ENCODE measurements at places on chromosomes 6 and 20. TPM values are rescaled to one million over a fixed set of nuclear protein-coding genes. Genes with fewer than 3 reads are reported as not detected.
A peak's percentile ranks its signal among the peaks of the same experiment; 100 is the strongest.

DNA sequence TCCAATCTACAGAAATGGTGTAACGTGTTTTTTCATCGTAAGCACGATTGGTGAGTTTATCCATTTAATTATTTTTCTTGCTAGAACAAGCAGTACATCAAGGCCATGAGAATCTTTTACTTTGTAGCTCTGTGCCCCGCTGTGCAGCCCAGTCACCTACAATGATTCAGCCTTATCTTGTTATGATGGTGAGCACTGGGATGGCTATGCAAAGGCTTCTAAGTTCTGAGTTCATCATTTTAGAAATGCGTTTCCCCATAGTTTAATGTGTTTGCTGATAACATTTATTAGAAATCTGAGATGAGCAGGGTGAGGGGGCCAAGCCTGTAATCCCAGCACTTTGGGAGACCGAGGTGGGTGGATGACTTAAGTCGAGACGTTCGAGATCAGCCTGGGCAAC is 111.8 kb upstream of the QKI start:
- no peak for DNase-seq

DNA sequence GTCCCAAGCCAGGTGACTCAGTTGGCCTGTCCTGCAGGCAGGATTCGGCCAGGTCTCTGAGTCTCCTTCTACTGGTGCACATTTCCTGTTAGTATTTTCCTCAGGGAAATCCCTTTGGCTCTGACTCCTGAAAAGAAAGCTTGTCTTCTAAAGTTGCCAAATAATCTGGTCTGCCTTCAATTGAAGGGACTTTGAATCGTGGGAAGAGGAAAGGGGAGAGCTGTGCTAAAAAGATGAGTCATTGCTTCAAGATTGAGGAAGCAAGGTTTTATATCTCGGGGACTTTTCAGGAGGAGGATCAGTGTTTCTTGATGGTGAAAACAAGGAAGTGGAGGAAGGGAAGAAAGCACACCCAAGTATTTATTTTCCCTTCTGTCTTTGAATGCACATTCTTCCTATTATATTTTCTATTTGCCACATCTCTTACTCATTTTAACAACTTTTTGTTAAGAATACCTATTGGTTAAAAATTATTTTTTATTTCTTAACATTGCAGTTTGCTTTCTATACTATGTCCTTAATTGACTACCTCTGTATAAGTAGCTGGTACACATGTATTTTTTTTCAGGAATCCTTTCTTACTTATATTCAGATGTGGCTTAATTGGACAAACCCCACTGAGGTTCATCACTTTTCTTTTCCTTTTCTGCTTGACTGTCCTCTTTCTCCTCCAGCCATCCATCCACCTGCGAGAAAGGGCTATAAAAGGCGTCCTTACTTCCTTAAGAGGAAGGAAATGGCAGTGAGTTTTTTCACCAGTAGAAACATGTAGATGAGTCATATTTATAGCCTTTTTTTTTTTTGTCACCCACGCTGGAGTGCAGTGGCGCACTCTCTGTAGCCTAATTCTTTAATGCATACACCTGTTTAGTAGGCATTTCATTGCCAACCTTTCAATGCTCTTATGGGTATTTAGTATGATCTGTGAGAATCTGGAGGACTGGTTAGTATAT is 15.0 kb upstream of the IFNGR1 start:
- peak; percentile 21 for DNase-seq

The SNX3 gene
- total RNA-seq, result 59.9 TPM

The OOEP gene
- 0.31 TPM for total RNA-seq

GRCh38 chr6:166747644-166748595 is 120.9 kb upstream of the RPS6KA2 start:
- no peak for DNase-seq

The KCNB1 gene
- not detected for total RNA-seq

- no peak for DNase-seq
Measured at GRCh38 chr20:34377072-34377847, 14.2 kb downstream of the ITCH start.

GRCh38 chr6:30350524-30350923 is 5.6 kb downstream of the RPP21 start:
- DNase-seq, result no peak

DNA sequence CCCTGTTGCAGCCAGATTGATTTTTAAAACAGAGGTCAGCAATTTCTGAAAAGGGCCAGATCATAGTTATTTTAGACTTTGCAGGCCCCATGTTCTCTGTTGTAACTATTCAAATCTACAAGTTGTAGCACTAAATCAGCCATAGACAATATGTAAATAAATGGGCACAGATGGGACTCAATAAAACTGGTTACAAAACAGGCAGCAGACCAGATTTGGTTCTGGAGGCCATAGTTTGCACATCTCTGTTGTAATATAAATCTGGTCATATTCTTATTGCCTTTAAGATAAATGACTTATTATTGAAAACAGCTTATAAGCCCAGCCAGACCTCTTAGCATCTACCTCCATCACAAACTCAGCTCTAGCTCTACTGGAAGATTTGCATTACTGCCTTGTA is 114.0 kb upstream of the ARG1 start:
- no peak for DNase-seq

DNA sequence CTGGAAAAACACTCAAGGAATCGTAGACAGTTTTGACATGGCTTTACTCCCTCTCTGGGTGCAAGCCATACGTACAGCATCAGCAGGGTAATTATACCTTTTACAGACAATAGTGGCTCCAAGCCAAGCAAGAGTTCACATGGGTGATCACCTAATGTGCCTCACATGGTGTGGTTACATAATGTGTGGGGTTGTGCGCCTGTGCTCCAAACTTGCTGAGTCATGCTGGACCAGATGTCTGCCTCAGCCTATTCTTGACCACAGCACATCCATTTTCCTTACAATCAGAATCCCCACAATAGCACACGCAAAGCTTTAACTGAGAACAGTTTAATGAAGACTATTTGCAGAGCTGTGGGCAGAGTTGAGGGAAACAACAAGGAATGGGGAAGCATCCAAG is 74.5 kb downstream of the ALDH8A1 start:
- DNase-seq, result no peak

DNA sequence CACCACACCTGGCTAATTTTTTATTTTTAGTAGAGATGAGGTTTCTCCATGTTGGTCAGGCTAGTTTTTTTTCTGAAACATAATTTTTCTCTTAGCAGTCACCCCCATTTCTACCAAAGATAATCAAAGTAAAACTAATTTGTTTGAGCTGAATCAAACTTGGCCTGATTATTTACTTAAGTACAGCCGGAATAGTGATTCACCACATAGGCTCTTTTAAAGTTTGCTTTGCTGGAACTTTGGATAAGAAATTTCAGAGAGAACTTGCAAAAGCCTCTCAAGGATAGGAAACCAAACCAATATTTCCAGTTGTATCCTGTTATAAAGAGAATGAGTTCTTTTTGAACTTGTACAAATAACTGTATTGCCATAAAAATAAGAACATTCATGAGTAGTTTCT is 105.0 kb upstream of the SYNCRIP start:
- DNase-seq, result no peak

GRCh38 chr6:136015531-136015930 is 164.0 kb downstream of the PDE7B start:
- DNase-seq, result no peak

The AK9 gene
- 1.7 TPM for total RNA-seq

The C20orf204 gene
- total RNA-seq, result 1.1 TPM

DNA sequence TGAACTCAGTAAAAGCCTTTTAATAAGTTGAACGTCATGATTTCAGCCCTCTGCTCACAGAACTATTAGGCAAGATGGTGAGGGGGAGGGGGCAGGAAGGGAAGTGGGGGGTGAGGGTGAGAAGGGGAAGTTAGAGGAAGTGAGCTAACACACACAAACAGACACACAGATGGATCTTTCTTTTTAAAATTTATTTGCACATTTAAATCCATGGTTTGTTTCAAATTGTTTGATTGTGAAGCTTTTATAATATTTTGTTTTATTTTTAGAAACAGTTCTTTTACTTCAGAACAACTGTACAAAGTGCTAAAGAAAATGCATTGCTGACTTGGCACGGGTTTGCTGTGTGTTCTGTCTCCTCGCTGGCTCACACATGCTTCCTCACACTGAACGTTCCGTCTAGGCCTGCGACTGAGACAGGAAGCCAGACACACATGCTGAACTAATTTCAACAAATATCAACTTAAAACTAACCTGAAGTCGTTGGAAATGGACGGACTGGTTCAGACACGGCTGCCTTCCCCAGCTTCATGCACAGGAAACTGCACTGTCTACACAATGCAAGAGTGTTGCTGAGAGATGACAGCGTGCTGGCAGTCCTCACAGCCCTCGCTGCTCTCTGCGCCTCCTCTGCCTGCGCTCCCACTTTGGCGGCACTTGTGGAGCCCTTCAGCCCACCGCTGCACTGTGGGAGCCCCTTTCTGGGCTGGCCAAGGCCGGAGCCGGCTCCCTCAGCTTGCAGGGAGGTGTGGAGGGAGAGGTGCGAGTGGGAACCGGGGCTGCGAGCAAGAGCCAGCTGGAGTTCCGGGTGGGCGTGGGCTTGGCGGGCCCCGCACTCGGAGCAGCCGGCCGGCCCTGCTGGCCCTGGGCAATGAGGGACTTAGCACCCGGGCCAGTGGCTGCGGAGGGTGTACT is 8.1 kb upstream of the ZBP1 start:
- peak; percentile 84 for DNase-seq

- DNase-seq, result no peak
Measured at GRCh38 chr6:20947977-20948376, 413.7 kb downstream of the CDKAL1 start.

- DNase-seq, result no peak
Measured at GRCh38 chr6:117459204-117459944, 23.1 kb upstream of the DCBLD1 start.

- DNase-seq, result no peak
Measured at GRCh38 chr6:119481976-119482375, 132.4 kb upstream of the MAN1A1 start.

DNA sequence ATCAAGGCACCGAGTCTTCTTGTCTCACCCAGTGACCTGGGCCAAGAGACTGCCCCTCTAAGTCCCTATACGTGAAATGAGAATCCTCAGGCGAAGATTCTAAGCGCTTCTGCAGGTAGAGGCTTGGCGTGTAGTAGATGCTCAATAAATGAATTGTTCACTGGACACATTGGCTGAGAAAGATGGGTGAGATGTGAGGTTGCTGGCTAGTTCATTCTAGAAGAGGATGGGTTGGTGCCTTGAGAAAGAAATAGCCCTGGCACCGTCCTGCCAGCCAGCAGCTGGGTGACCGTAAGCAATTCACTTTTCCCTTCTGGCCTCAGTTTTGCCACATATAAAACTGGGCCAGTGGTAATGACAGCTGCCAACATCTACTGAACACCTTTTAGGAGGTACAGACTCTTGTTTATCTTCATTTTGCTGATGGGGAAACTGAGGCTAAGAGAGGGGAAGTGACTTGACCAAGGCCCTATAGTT is 1.4 kb downstream of the SRC start:
- DNase-seq, result no peak

DNA sequence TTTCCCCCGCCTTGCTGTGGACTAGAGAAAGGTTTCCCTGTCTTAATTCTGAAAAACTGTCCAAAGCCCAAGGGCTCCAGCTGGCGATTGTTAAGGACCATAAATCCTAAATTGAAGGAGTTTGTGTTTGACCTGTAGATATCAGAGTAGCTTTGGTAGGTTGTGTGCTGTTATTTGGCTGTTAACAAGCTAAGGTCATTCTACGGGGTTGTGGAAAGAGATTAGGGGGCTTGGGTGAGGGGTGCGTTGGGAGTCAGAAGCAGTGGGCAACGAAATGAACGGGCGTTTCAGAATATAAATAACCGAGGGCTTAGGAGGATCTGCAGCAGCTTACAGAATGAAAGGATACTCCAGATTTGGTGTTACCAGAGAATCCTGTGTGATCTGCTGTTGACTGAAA is 32.6 kb upstream of the BTN3A2 start:
- no peak for DNase-seq

DNA sequence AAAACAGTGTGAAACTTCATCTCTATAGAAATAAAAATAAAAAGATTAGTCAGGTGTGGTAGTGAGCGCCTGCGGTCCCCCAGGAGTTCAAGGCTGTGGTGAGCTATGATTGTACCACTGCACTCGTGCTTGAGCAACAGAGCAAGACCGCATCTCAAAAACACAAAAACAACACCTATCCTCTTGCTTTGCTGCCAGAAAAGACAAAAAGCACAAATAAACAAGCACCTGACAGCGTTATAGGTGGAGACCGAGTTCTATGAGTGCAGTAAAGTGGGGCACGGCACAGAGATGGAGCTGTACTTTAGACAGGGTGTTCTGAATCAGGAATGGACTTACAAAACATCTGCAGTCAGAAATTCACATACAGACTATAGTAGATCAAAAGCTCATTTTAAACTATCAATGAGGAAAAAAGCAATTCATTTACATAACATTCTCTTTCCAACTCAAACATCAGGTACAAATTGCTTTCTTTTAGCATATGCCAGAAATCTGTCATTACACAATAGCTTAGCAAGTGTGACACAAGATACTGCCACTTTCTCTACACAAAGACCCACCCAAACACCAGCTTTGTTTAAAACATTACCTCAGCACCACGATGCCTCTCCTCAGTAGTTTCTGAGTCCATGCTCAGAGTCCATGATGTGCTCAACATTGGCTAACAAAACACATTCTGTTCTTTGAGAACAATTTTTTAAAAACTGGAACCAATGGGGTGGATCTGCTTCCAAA is 10.1 kb downstream of the EZR start:
- DNase-seq, result no peak

DNA sequence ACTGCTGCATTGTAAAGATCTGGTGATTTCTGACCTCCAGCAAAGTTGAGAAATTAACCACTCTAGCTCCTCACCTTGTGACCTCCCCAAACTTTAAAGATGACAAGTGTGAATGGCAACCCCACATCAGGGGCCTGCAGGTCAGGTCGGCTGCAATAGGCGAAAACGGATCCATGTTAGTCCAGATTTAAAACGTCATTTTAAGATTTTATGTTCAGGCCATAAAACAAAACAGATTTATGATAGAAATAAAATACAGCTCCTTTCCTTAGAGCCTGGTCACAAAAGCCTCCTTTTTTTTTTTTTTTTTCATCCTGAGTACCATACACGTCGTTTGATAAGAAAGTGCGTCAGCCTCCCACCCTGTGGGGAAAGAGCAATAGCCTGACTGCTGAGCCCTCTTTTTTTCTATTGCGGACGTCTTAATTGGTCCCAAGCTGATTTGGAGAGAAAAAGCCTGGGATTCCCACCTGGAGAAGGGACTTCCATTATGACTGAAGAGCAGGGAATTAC is 519.2 kb upstream of the NOX3 start:
- DNase-seq, result no peak

The NKAPL gene
- total RNA-seq, result 0.12 TPM

The KIAA0408 gene
- total RNA-seq, result 2.0 TPM

DNA sequence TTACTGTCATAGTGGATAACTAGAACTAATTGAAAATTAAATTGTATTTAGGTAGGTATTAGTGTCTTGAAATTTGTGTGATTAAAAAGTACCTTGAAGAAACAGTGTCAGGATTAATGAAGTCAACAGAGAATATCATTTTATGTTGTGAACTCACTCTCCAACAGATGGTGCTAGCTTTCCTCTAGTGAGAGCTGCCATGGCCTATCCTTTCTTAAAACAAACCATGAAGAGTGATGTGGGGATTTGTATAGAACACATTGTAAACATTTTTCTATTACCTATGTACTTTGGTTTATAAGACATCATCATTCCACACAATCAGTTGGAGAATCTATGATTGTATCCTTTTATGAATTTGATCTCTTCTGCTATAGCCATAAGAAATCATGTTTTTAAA is 4.8 kb upstream of the SRSF12 start:
- peak; percentile 21 for DNase-seq
